Kidney (tissue), 22 donors: ENCODE measurements at places on chromosomes 3 and 15. TPM values are rescaled to one million over a fixed set of nuclear protein-coding genes. Genes with fewer than 3 reads are reported as not detected.

OSTN gene
- total RNA-seq: not detected

ZNF35 gene
- total RNA-seq: 11.6 TPM

STARD5 gene
- 4.1 TPM for total RNA-seq

DNA sequence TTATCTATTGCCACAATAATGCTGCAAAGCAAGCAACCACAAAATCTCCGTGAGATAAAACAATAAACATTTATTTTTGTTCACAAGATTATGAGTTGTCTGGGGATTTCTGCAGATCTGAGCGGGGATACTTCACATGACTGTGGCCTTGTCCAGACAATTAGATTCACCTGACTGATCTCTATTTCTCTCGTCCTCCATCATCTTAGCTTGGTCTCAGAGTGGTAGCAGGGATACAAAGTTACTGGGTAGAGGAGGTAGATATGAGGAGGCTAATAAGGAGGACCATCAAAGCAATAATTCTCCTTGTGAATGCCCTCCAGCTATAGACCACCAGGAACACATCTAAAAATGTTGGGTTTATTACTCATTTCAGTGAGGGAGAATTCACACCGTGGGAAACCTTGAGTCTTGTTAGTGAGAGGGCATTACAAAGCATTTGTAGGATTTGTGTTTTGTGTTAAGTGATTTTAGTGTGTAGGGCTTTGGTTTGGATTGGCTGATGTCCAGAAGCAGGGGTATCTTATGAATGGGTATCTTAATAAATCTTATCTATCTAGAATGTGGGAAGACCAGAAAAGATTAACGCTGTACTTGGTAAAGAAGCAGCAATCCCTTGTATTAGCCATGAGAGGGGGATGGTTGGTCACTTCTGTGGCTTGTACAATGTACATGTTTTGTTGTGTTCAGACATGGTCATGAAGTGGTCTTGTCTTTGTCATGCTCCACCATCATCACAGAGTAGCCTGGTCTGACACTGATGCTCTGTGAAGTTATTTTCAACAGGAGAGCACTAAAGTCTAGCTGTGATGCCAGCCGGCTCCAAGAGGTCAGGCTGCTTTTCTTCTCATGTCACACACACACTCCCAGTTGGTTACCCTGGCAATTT, 287.6 kb upstream of the STT3B start:
- DNase-seq: no peak

DNA sequence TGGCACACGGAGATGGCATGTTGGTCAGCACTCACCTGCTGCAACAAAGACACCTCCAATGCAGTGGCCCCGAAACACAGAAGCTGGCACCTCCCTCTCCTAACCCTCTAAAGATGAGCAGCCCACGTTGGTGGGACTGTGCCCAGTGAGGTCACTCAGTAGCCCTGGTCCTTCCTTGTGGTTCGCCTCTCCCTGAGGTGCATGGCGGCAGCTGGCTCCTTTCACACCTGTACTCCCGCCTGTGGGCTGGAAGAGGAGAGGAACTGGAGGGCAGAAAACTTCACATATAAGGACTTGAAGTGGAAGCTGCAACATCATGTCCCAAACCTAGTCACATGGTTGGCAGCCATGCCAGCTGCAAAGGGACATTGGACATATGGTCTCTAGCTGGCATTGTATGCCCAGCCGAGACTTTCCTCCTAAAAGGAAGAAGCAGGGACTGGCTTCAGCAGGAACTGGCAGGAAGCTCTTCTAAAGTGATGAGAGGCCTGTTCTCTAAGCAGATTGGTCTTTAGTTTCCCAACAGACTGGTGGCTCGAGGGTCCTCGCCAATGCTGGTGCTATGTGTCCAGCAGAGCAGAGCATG, 10.8 kb upstream of the C3orf22 start:
- DNase-seq: no peak

DNA sequence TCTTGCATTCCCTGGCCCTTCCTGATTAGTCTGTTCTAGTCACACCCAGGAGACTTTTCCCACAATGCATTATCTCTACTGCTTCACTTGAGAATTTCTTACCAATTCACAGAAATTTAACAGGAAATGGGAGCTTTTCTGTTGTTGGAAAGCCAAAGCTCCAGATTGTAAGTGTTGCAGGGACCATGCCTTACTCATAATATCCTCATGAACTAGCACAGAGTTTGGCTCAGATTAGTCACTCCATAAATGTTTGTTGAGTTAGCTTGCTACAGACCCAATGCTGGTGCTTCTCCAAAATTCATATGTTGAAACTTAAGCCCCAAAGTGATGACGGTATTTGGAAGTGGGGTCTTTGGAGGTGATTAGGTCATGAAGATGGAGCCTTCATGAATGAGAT, 232.6 kb downstream of the GAP43 start:
- DNase-seq: no peak

GRCh38 chr3:39294446-39295183, 14.8 kb upstream of the CX3CR1 start:
- no peak for DNase-seq

GRCh38 chr3:10116138-10116460, 624 bp downstream of the BRK1 start:
- no peak for DNase-seq

DNA sequence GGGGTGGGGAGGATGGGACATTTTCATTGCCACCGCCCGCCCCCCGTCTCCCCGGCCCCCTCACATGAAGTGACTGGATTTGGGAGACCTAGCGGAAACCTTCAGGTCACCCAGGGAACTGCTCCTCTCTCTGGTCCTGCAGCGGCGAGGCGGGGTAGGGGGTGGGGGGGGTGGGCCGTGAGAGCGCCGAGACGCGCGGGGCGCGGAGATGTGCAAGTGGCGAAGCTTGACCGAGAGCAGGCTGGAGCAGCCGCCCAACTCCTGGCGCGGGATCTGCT, 712 bp upstream of the MME start:
- no peak for DNase-seq

- DNase-seq: no peak
Observed at GRCh38 chr3:123869165-123869564, 15.0 kb downstream of the MYLK start.

- no peak for DNase-seq
Observed at GRCh38 chr15:39587731-39588530, 7.1 kb downstream of the THBS1 start.

GRCh38 chr15:30889196-30889595, 14.5 kb upstream of the FAN1 start:
- no peak for DNase-seq
